Lung (tissue), 17 donors: ENCODE measurements at places on chromosomes 5 and 9. TPM values are rescaled to one million over a fixed set of nuclear protein-coding genes. Genes with fewer than 3 reads are reported as not detected.

GOLPH3 gene
- total RNA-seq = 112 TPM

MYORG gene
- 12.2 TPM for total RNA-seq

SLC23A1 gene
- 4.4 TPM for total RNA-seq

ZNF483 gene
- total RNA-seq = 20.6 TPM

CBY3 gene
- total RNA-seq = not detected

CDH9 gene
- total RNA-seq = not detected

NEUROG1 gene
- total RNA-seq = not detected

CARD6 gene
- 13.5 TPM for total RNA-seq

SPINK7 gene
- total RNA-seq = not detected
